Hematopoietic multipotent progenitor cell treated with erythropoietin and hydrocortisone succinate and interleukin-3 and kit ligand, for 6 days (in vitro differentiated cells): ENCODE measurements at places on chromosomes 6 and 20.

DNA sequence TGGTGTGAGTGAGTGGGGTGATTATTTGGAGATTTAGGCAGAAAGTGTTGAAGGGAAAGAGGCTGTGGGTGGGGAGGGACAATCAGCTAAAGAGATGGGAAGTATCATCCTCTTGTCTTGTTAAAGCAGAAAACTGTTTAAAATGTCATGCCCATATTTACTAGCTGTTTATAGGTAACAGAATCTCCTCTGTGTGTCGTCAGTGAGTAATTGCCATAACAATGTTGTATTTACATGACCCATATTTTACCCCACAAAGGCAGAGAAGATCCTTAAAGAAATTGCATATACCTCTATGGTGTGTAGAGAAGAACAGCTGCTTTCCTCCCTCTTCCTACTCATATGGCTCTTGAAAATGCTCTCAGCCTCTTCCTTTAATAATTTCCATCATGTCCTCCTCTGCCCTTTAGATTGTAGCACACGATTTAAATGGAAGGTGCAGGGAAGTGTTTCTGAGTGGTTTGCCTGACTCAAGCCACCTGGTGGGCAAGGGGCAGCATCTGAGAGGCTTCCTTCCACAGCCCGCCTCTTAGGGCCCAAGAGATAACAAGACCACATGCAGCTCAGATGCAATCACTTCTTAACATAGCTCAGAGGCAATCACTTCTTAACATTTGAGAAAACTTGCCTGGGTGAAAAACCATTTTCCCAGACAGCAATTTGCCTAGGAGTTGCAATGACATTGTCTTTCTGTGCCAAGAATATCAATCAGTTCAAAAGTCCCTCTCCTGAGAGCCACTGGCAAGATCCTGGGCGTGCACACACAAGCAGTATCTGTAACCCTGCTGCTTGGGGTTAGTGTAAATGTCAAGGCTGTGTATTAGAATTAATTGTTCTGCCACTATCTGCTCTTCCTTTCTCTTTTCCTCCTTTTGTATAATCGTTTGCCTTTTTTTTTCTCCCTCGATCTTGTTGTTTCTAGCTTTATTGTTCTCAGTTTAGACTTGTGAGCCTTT is 44.1 kb upstream of the EDN1 start:
- DNase-seq, result no peak

GRCh38 chr6:15458021-15458459 is 204.8 kb downstream of the DTNBP1 start:
- DNase-seq, result no peak

GRCh38 chr6:88107241-88107640 is 58.9 kb downstream of the CNR1 start:
- no peak for DNase-seq

GRCh38 chr6:88872962-88873361 is 90.5 kb downstream of the RNGTT start:
- DNase-seq, result no peak

DNA sequence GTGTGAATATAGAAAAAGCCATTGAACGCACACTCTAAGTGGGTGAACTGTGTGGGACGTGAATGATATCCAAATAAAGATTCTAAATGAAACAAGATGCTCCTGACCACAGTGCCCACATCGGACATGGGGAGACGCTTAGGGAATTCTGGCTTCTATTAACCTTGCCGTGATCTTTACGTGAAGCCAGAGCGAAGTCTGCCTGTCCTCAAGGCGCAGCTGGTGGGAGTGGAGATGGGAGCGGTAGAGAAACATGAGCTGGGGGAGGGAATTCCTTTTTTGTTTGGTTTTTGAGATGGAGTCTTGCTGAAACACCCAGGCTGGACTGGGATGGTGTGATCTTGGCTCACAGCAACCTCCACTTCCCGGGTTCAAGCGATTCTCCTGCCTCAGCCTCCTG is 46.0 kb downstream of the VSTM2L start:
- no peak for DNase-seq

DNA sequence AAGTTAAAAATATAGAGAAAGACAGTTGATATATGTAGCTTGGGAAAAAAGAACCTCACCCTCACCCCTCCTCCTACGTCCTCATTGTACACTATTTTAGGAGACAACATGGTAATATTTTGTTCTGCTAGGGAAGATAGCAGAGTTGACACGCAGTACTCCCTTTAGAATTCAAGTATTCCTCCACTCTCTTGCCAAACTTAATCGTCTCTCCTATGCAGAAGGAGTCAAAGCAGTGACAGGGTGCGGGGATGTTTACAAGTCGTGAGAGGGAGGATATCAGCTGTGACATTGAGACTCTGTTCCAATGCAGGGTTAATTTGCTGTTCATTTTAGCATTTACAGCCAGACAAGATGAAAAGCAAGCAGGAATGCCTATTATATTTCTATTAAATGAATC is 97.5 kb downstream of the SOBP start:
- DNase-seq, result no peak

DNA sequence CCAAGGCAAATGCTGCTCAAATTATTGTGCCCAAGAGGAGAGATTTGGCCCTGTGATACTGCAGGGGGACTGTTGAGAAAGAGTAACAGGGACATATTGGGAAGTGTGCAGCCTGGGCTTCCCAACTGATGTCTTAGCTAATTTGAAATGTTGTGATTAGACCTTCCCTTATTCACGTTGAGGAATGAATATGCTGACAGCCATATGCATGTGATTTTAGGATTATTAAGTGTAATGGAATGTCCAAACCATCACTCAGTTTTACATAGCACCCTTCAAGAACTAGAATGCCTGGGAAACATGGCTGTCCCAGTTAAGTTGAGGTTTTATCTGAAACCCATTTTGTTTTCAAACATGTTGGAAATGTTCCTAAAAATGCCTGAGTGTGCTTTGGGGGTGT is 81.4 kb downstream of the CARMIL1 start:
- DNase-seq, result no peak

DNA sequence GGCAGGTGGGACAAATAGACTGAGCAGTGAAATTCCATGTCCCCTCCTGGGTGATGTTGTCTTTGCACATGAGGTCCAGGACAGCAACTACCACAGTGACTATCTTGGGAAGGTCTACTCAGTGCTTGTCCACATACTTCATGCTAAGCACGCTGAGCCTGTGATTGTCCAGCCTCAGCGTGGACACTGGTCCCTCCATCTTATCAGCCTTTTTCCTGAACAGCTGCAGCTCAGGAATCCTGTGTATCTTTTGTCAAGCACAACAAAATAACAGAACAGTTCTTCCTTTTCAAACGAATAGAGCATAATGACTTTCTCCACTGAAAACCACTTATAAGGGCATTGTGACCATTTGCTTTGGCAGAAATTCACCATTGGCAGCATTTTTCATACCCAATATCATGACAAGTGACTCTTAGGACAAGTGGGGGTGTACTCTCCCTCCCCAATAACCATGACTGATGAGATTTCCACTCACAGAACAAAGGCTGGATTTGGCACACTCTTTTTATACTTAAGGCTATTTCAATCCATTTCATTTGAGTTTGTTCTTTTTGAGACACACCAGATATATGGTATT is 90.3 kb downstream of the FYN start:
- DNase-seq, result no peak

DNA sequence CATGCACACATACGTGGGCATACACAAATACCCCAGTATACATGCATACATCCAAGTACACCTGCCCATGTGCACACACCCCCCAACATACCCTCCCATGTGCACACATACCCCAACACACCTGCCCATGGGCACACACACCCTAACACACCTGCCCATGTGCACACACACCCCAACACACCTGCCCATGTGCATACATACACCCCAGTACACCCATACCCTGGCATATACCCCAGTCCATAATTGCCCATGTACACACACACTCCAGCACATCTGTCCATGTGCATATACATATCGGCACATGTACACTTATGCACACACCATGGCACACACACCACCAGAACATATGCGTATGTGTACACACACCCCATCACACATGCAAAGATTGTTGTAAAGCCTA is 475.2 kb downstream of the PREX1 start:
- DNase-seq, result no peak

GRCh38 chr20:48190757-48191156 is 405.5 kb upstream of the SULF2 start:
- no peak for DNase-seq

DNA sequence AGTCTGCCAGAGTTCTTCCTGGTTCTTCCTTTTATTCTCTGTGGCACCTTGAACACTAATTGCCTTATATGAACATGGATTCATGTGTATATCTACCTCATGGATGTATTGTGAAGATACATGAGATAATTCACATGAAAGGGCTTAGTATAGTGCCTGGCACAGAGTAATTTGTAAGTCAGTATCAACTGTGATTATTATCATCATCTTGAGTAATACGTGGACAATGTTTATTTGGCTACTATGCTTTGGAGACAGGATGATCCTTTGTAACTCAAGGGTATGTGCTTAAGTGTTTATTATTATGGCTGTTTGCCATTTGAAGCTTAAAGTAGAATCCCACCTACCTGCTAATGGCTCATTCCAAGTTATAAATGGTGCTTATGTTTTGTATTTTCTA is 16.0 kb downstream of the DOP1A start:
- DNase-seq, result no peak

DNA sequence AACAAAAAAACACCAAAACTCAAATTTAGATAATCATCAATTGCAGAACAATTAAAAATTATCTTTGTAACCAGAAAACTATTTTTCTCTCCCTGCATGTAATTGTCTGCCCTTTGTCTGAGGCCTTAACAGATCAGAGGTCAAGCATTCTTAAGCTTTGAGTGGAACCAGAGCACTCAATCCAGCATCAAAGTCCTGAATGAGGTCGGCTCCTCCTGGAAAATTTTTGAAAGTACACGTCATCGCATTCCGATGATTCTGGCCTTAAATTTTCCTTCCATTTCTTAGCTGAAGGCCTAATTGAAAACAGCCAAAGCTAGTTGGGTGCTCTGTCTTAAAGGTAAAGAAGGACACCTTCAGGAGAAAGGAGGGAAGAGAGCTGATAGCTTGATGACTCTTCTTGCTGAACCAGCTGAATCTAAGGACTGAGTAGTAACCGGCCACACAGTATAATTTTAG is 510.2 kb upstream of the SULF2 start:
- DNase-seq, result no peak

GRCh38 chr6:168103050-168103830 is 24.2 kb upstream of the FRMD1 start:
- no peak for DNase-seq

GRCh38 chr6:72032086-72032485 is 145.7 kb downstream of the RIMS1 start:
- no peak for DNase-seq

DNA sequence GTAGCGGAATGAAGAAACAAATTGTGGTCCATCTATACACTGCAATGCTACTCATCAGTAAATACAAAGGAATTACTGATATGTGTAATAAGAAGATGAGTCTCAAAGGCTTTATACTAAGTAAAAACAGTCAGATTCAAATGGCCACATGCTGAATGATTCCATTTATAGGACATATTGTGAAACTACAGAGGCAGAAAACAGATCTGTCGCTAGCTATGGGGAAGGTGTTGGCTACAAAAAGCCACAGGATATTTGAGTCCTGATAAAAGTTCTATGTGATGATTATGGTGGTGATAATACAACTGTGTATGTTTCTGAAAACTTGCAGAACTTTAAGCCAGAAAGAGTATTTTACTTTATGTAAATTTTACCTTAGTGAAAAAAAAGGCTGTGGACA is 313.2 kb downstream of the HDGFL1 start:
- DNase-seq, result peak; percentile 34

GRCh38 chr6:148388521-148388920 is 45.9 kb downstream of the SASH1 start:
- no peak for DNase-seq

- no peak for DNase-seq
Observed at GRCh38 chr6:132651062-132651461, 7.9 kb downstream of the TAAR1 start.
